Small intestine (tissue), 16 donors: ENCODE measurements at places on chromosomes 12 and 14. TPM values are rescaled to one million over a fixed set of nuclear protein-coding genes. Genes with fewer than 3 reads are reported as not detected.

Gene DBX2
- polyA plus RNA-seq: 0.01 TPM

- H3K4me3 ChIP-seq: no peak overlapping the region
- no peak overlapping the region for H3K27ac ChIP-seq
- H3K4me1 ChIP-seq: no peaks in the 10 kb centered on the region
These were observed 790.7 kb downstream of the C12orf50 start for GRCh38 chr12:87238466-87238865.

GRCh38 chr12:92136965-92137721 lies 8.5 kb downstream of the BTG1 start:
- peak overlapping the region; percentile 60 for H3K27ac ChIP-seq
- H3K4me3 ChIP-seq: no peak overlapping the region
- H3K27me3 ChIP-seq: no peaks in the 10 kb centered on the region
- peaks cover 3% of the 10 kb centered on the region for H3K36me3 ChIP-seq
- DNase-seq: peak; percentile 60
- peaks cover 11% of the 10 kb centered on the region for H3K4me1 ChIP-seq

DNA sequence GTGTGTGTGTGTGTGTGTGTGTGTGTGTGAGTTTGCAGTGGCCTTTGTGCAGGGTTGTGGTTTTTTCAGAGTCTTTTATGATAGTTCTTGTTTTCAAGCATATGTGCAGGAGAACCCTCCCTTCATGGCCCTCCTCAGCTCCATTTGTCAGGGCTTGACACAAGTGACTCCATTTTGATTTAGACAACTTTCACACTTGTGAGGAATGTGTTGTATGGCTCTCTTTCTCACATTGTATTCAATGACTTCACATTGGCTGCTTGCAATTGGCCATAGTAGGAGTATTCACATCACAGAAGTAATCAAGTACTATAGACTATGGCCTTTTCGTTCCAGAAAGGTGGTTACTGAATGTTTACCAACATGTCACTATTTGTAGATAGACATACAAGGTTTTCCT lies 133.1 kb downstream of the SLC38A1 start:
- H3K4me3 ChIP-seq: no peak overlapping the region
- no peaks in the 10 kb centered on the region for H3K36me3 ChIP-seq
- H3K4me1 ChIP-seq: no peaks in the 10 kb centered on the region
- no peak for DNase-seq

- H3K4me3 ChIP-seq: no peak overlapping the region
- H3K36me3 ChIP-seq: no peaks in the 10 kb centered on the region
- DNase-seq: peak; percentile 32
- H3K4me1 ChIP-seq: peaks cover 6% of the 10 kb centered on the region
- no peak overlapping the region for H3K27ac ChIP-seq
- no peaks in the 10 kb centered on the region for H3K27me3 ChIP-seq
These were observed 2.0 kb downstream of the ANO6 start for GRCh38 chr12:45217846-45218245.

GRCh38 chr14:25846246-25846645 lies 751.6 kb downstream of the NOVA1 start:
- DNase-seq: no peak
- no peaks in the 10 kb centered on the region for H3K4me1 ChIP-seq
- H3K27me3 ChIP-seq: no peaks in the 10 kb centered on the region
- no peaks in the 10 kb centered on the region for H3K36me3 ChIP-seq
- H3K4me3 ChIP-seq: no peak overlapping the region
- no peak overlapping the region for H3K27ac ChIP-seq
